Left lung (tissue), 14 donors: ENCODE measurements at places on chromosomes 11 and 22. TPM values are rescaled to one million over a fixed set of nuclear protein-coding genes. Genes with fewer than 3 reads are reported as not detected.

GRCh38 chr11:57417056-57417455 lies 9.9 kb downstream of the SLC43A3 start:
- peak; percentile 64 for DNase-seq
- peak overlapping the region; percentile 8 for H3K27ac ChIP-seq

GRCh38 chr22:24398409-24398808 lies 29.0 kb upstream of the ADORA2A start:
- H3K4me1 ChIP-seq, result peaks cover 47% of the 10 kb centered on the region
- no peak for DNase-seq
- no peaks in the 10 kb centered on the region for H3K27me3 ChIP-seq
- H3K36me3 ChIP-seq, result peaks cover 36% of the 10 kb centered on the region

FCHSD2 gene
- total RNA-seq, result 58.2 TPM

GRCh38 chr11:110798201-110798900 lies 86.1 kb upstream of the ARHGAP20 start:
- H3K27me3 ChIP-seq, result no peaks in the 10 kb centered on the region
- no peak for DNase-seq
- H3K36me3 ChIP-seq, result no peaks in the 10 kb centered on the region
- H3K4me1 ChIP-seq, result no peaks in the 10 kb centered on the region
- H3K4me3 ChIP-seq, result no peak overlapping the region

DNA sequence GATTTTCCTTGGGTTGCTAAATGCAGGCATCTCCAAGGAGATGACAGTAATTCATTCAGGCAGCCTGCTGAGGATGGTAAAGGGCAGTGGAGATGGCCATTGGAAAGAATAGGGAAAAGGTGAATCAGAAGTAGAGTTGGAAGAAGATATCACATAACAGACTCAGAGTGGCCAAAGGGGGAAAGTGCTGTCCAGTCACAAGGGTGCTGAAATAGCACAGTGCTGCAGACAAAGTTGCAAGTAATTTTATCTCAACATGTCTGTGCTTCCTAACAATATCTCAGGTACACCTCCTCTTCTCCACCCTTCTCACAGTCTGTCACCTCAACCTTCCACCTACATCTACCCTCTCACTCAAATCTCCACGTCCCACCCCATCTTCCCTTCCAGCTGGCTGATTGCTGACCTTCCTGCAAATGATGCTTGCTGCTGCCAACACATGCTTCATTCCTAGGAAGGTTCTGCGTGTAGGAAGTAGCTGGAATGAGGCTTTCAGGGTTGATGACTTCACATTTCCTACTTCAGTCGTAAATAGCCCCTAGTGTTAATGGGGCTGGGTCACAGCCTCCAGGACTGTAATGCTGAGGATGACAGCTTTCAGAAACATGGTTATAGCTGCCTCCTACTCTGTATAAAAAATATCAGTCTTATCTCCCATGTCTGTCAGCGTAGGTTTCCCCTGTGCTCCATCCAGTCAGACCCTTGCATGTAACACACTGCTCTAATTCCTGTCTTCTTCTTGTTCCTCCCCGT lies 123.9 kb downstream of the CTNND1 start:
- no peak overlapping the region for H3K27ac ChIP-seq
- no peak for DNase-seq
- no peak overlapping the region for H3K4me3 ChIP-seq
- no peaks in the 10 kb centered on the region for H3K36me3 ChIP-seq
- H3K4me1 ChIP-seq, result peaks cover 5% of the 10 kb centered on the region
- no peaks in the 10 kb centered on the region for H3K27me3 ChIP-seq

CALCA gene
- 1.3 TPM for total RNA-seq

DNA sequence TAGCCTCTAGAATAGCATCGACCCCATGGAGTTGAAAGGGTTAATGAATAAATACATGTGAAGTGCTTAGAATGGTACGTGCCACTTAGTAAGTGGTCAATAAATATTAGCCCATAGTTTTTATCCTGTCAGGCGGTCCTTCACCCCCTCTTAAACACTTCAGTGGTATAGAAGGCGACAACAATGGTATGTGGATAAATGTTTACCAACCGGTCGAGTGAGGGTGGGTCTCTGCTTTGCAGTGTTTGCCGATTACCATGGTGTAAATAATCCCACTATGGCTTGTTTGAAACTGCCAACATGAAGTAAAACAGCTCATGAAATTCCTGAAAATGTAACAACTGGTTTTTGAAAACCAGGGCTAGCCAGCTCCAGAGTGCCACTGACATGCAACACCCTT lies 541.2 kb downstream of the BUD13 start:
- peak; percentile 24 for DNase-seq
- peaks cover 10% of the 10 kb centered on the region for H3K4me1 ChIP-seq
- H3K27me3 ChIP-seq, result no peaks in the 10 kb centered on the region
- peak overlapping the region; percentile 53 for H3K27ac ChIP-seq

TMEM258 gene
- 136 TPM for total RNA-seq

GRCh38 chr11:61828629-61829407 lies 718 bp downstream of the FADS2 start:
- peak; percentile 30 for DNase-seq
- no peaks in the 10 kb centered on the region for H3K36me3 ChIP-seq
- peak overlapping the region; percentile 86 for H3K27ac ChIP-seq
- peaks cover 20% of the 10 kb centered on the region for H3K4me1 ChIP-seq
- peaks cover 29% of the 10 kb centered on the region for H3K27me3 ChIP-seq

TSKU gene
- total RNA-seq, result 12.7 TPM

DNA sequence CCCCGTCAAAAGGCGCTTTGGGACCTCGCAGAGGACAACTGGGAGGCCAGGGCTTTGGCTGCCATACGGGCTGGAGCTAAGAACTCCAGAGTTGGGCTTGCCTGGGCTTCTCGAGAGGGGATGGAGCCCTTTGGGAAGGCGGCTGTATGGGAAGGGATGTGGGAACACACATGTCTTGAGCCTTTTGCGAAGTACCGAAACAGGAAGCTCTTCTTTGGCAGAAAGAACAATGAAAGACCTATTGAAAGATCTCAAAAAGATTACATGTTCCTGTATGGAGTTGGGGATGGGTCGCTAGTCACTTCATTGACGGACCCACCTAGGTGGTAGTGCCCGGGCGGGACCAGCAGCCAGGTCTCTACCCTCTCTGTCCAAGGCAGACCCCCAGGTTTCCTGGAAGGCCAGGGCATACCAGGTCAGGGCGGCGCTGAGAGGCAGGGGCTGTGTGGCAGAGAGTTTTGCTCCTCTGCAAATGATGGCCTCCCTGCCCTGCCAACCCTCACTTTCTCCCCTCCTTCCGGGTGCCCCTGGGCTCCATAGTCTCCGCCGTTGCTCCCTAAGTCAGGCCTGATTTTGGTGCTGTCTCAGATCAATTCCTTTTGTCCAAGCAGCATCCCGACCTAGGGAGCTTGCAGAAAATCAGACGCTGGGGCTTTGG lies 1.0 kb downstream of the ST14 start:
- peaks cover 69% of the 10 kb centered on the region for H3K4me1 ChIP-seq
- H3K36me3 ChIP-seq, result no peaks in the 10 kb centered on the region
- DNase-seq, result no peak
- H3K4me3 ChIP-seq, result peak overlapping the region; percentile 60

DNA sequence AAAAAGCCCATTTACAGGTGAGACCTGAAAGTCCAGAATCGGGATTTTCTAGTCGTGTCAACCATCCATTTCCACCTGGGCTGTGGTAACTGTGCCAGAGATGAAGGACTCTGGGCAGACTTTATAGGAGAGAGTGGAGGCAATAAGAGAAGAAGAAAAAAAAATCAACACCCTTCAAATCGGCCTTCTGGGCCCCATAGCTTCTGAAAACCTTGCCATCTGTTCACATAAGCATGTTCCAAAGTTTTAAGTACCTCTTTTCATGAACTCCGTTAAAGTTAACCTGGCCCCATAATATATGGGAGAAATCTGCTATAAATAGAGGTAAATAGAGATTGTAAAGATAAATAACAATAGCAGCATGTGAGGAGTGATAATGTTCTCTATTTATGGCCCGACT lies 470.5 kb downstream of the MIAT start:
- no peak overlapping the region for H3K27ac ChIP-seq
- H3K27me3 ChIP-seq, result peaks cover 14% of the 10 kb centered on the region
- H3K4me3 ChIP-seq, result no peak overlapping the region
- no peak for DNase-seq
- no peaks in the 10 kb centered on the region for H3K36me3 ChIP-seq

- H3K36me3 ChIP-seq, result no peaks in the 10 kb centered on the region
- H3K27ac ChIP-seq, result no peak overlapping the region
Observed at GRCh38 chr22:32677876-32678275, 123.6 kb upstream of the TIMP3 start.

GRCh38 chr11:257766-258493 lies 20.3 kb upstream of the NLRP6 start:
- H3K27me3 ChIP-seq, result no peaks in the 10 kb centered on the region
- no peaks in the 10 kb centered on the region for H3K36me3 ChIP-seq
- no peaks in the 10 kb centered on the region for H3K4me1 ChIP-seq
